ENCODE measurements at places on chromosomes 3 and 15.

GRCh38 chr3:14210290-14210688 is 31.7 kb downstream of the LSM3 start:
- no peak for DNase-seq

DNA sequence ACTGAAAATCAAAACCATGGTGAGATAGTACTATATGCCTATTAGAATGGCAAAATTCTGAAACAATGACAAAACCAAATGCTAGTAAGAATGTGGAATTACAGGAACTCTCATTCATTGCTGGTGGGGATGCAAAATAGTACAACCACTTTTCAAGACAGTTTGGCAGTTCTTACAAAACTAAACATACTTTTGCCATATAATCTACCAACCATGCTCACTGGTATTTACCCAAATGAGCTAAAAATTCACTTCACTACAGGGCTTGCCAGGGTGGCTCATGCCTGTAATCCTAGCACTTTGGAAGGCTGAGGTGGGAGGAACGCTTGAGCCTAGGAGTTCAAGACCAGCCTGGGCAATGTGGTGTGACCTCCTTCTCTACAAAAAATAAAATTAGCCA is 40.0 kb downstream of the MYO9A start:
- DNase-seq = no peak

GRCh38 chr3:113532698-113533533 is 561 bp downstream of the SIDT1 start:
- DNase-seq = peak; percentile 18

GRCh38 chr3:142159083-142159740 is 9.9 kb upstream of the TFDP2 start:
- no peak for DNase-seq

DNA sequence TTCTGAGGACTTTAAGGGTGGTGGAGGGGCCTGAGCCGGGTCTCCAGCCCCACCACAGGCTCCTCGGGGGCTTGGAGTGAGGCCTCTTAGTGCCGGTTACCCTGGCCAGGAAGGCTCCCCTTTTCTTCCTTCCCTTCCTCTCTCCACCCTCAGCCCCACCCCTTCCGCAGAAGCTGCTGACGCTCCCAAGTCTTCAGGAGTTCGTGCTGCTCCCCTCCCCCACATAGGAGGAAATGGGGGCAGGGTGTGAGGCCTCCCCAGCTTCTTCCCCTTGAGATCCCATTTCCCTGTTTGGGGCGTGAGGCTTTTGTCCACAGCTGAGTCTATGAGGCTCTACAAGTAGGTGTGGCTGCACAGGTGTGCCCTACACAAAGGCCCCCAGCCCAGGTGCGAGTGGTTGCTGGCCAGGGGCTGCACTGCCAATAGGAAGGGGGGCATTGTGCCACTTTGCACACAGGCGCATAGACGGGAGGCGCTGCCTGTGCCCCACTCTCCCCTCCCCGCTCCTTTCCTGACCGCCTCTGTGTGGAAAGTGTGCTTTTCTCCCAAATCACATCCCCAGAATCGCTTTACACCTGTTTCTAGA is 915 bp upstream of the CALML4 start:
- DNase-seq = no peak

GRCh38 chr3:81274671-81275070 is 486.8 kb downstream of the GBE1 start:
- DNase-seq = no peak

DNA sequence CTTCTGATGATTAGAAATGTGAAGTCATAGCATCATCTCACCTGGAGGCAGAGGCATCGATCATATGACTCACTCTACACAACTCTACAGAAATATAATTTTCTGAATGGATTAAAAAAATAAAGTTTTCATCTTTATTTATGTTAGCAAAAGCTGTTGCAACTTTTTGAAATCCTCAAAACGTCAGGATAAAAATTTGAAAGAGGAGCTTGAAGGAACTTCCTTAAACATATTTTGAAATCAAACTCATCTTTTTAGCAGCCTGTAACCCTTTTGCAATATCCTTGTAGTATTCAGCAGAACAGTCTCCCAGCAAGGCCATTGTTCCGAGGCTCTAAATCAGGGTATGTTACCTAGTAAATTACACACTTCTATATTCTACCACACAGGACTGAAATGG is 985.4 kb downstream of the PLOD2 start:
- no peak for DNase-seq

GRCh38 chr15:74203914-74204431 is 1.4 kb upstream of the STRA6 start:
- no peak for DNase-seq

DNA sequence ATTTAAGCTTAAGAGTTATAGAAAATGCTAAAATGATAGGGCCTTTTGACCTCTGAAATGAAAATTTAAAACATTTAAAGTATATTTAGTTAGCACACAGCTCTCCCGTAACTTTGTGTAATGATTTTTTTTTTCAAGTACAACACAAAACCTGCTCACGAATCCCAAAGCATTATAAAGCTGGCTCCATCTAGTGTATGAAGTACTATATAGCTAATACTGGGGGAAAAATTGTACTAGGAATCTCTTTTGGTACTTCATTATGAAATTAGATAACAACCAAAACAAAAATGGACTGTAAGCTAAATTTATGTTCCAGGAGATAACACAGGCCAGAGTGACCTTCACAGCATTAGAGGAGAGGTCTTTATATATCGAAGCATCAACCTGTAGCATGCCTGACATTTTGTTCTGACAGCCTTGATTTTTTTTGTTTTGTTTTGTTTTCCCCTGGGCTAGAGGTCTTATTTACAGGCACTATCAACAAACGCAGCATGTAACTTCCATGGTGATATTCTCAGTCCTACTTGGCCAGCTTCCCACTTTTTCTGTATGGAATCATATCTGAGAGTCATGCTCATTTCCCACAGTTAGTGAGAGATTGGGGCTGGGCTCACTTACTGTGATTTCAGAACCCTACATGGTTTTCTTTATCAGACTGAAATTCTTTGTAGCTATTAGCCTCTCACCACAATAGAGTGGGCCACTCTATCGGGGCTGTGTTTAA is 116.3 kb downstream of the MITF start:
- DNase-seq = no peak

DNA sequence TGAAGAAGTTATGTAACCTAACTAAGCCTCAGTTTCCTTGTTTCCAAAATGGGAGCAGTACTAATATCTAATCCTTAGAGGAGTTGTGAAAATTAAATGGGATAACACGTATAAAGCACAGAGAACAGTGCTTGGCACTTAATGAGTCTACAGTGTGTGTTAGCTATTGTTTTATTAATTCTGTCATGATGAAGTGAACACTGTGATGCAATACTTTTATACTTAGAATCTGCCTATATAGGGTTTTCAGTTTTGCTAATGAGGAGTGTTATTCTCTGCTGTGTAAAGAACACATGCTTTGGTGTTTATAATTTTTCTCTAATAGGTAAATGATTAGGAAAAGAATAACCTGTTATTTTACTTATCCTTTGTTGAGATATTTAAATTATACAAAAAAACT is 65.2 kb downstream of the MBNL1 start:
- no peak for DNase-seq

GRCh38 chr3:171874251-171874681 is 31.1 kb downstream of the TMEM212 start:
- DNase-seq = no peak

- no peak for DNase-seq
Measured at GRCh38 chr3:154718053-154718452, 288.1 kb upstream of the GPR149 start.

GRCh38 chr3:147712357-147712756 is 303.2 kb downstream of the ZIC1 start:
- DNase-seq = no peak

Data from activated T-helper 1 cell treated with anti-CD3 and anti-CD28 coated beads, Interleukin-2, amount 50 U/mL, for 16 hours (primary cell).